Activated CD8-positive, alpha-beta memory T cell treated with anti-CD3 and anti-CD28 coated beads, Interleukin-2, amount 10 ng/mL, durations not matched to agents 7 days and 5 days (primary cell): ENCODE measurements at places on chromosomes 1 and 21. TPM values are rescaled to one million over a fixed set of nuclear protein-coding genes. Genes with fewer than 3 reads are reported as not detected.

TMCC2 gene
- 5.3 TPM for total RNA-seq

TNFRSF4 gene
- total RNA-seq = 72.4 TPM

DCDC2B gene
- not detected for total RNA-seq

CR1L gene
- not detected for total RNA-seq

FAM131C gene
- 0.91 TPM for total RNA-seq

MCOLN2 gene
- 60.6 TPM for total RNA-seq

LRRC7 gene
- total RNA-seq = not detected

HES5 gene
- total RNA-seq = not detected

GRCh38 chr21:38817371-38818324 is 11.9 kb downstream of the ETS2 start:
- no peak overlapping the region for H3K27ac ChIP-seq
- no peak overlapping the region for H3K4me3 ChIP-seq
- H3K27me3 ChIP-seq = no peaks in the 10 kb centered on the region
- H3K36me3 ChIP-seq = peaks cover 89% of the 10 kb centered on the region

DNA sequence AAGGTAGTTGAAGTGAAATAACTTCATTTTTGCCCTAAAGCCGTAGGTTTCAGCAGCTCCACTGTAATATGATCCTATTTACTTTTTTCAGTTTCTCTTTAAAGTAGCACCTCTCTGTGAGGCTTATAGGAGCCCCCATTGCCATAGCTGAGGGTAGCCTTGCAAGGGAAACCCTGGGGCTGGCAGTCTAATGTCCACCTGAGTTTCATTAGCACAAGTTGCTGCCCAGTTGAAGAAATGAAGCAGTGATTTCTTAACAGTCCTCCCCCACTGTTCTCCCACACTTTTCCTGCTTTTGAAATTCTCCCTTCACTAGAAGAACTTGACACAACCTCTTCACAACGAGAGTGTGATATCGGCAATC is 1.5 kb downstream of the HMCN1 start:
- peaks cover 59% of the 10 kb centered on the region for H3K27me3 ChIP-seq
- no peak for DNase-seq
- H3K4me3 ChIP-seq = no peak overlapping the region
- peaks cover 9% of the 10 kb centered on the region for H3K36me3 ChIP-seq
- peaks cover 28% of the 10 kb centered on the region for H3K4me1 ChIP-seq
- no peak overlapping the region for H3K27ac ChIP-seq

DNA sequence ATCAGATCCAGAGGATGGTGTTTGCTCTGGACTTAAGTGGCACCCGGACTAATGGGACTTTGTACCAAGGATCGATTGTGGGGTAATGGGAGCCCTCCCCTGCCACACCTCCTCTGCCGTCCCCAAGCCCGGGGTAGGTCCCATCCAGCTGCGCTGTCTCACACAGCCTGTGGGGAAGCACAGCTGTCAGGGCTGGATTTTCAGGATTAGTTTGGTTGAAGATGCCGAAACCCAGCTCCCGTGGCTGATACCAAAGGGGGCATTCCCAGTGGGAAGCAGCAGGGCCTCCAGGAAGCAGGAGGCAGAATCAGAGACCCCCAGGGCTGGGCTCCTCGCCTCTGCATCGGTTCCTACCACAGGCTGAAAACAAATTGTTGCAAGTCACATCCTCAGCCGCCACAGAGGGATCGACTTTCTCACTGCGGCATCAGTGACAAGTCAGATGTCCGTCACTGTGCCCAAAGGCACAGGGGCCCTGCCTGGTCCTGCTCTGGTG is 59.7 kb downstream of the MATN1 start:
- no peaks in the 10 kb centered on the region for H3K27me3 ChIP-seq
- H3K4me1 ChIP-seq = no peaks in the 10 kb centered on the region
- no peaks in the 10 kb centered on the region for H3K36me3 ChIP-seq
- no peak overlapping the region for H3K27ac ChIP-seq
- DNase-seq = no peak

GRCh38 chr1:104574620-104575019 is 824.9 kb downstream of the AMY1C start:
- H3K27ac ChIP-seq = no peak overlapping the region
- no peak overlapping the region for H3K4me3 ChIP-seq
- H3K4me1 ChIP-seq = no peaks in the 10 kb centered on the region
- DNase-seq = no peak
- no peaks in the 10 kb centered on the region for H3K27me3 ChIP-seq
- no peaks in the 10 kb centered on the region for H3K36me3 ChIP-seq

- H3K4me1 ChIP-seq = peaks cover 9% of the 10 kb centered on the region
- no peaks in the 10 kb centered on the region for H3K36me3 ChIP-seq
- no peak overlapping the region for H3K27ac ChIP-seq
- no peak for DNase-seq
- no peak overlapping the region for H3K4me3 ChIP-seq
- H3K27me3 ChIP-seq = no peaks in the 10 kb centered on the region
Measured at GRCh38 chr1:204703826-204704612, 18.5 kb upstream of the LRRN2 start.

DNA sequence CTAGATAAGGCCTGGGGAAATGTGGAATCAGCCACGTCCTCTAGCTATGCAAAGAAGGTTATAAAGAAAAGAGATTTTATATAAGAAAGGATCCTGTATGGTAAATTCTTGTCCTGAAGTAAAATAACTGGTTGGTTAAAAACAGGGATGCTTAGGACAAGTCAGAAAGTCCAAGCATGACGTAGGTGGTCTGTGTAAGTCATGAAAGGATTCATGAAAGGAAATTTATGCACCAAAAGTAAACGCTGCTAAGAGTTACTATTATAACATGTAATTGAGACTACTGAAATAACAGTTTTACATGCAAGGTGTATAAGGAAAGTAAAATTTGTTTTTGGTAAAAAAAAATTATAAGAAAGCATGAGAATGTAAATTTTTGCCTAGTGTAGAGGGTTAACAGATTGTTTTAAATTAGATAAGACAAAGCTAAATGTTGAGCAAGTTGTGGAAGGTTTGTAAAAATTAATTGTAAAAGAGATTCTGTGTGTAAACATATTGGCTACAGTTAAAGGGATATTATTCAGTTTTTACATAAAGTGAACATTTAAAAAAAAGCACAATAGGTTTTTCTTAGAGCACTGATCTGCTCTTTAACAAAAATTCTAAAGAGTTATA is 43.9 kb downstream of the PIGK start:
- H3K27ac ChIP-seq = no peak overlapping the region
- no peaks in the 10 kb centered on the region for H3K4me1 ChIP-seq
- DNase-seq = no peak
- peaks cover 32% of the 10 kb centered on the region for H3K36me3 ChIP-seq

- H3K4me1 ChIP-seq = no peaks in the 10 kb centered on the region
- no peak overlapping the region for H3K4me3 ChIP-seq
- no peaks in the 10 kb centered on the region for H3K36me3 ChIP-seq
- no peak overlapping the region for H3K27ac ChIP-seq
- peaks cover 12% of the 10 kb centered on the region for H3K27me3 ChIP-seq
- DNase-seq = no peak
Measured at GRCh38 chr1:223331929-223332328, 32.0 kb downstream of the SUSD4 start.

DNA sequence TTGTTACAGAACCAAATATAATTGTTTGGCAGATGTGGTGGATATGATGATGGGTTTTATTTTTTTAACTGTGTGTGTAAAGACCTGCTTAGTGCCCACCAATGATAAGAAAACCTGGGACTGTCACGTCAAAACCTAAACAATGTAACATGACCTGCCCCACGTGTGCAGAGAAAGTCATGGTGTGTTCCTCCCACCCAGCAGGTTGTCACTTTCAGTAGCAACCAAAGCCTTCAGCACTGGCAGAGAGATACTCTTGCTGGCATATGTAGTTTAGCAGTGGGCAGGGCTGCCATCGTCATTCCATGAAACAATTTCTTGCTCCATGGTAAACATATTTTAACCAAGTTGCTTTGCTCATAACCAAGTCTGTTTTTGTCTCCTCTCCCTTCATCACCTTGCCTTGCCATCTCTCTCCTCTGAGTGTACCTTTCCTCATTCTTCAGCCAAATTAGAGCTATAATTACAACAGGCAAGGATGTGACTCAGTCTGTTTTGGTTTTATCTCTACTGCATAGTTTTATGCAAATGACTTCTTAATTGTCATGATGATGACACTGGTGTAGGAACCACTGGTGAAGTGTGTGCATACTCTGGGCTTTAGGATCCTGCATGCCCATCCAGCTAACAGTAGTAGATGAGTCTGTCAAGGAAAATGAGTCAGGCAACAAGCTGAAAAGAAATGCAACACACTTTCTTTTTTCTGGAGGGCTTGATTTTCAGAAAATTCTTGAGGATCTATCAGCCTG is 150.3 kb downstream of the EDEM3 start:
- H3K27me3 ChIP-seq = peaks cover 3% of the 10 kb centered on the region
- no peak for DNase-seq
- no peaks in the 10 kb centered on the region for H3K36me3 ChIP-seq
- H3K27ac ChIP-seq = no peak overlapping the region
- no peak overlapping the region for H3K4me3 ChIP-seq

- H3K27ac ChIP-seq = no peak overlapping the region
- H3K36me3 ChIP-seq = no peaks in the 10 kb centered on the region
- peaks cover 17% of the 10 kb centered on the region for H3K27me3 ChIP-seq
Measured at GRCh38 chr1:110541906-110542395, 23.0 kb upstream of the KCNA10 start.

- peaks cover 47% of the 10 kb centered on the region for H3K27me3 ChIP-seq
- peaks cover 14% of the 10 kb centered on the region for H3K4me1 ChIP-seq
- H3K27ac ChIP-seq = no peak overlapping the region
- no peak overlapping the region for H3K4me3 ChIP-seq
Measured at GRCh38 chr1:25695771-25696311, 79.2 kb downstream of the MAN1C1 start.

- peaks cover 10% of the 10 kb centered on the region for H3K27me3 ChIP-seq
- no peak overlapping the region for H3K4me3 ChIP-seq
- H3K27ac ChIP-seq = no peak overlapping the region
- H3K36me3 ChIP-seq = no peaks in the 10 kb centered on the region
- no peak for DNase-seq
Measured at GRCh38 chr21:17576080-17576835, 36.4 kb downstream of the BTG3 start.

DNA sequence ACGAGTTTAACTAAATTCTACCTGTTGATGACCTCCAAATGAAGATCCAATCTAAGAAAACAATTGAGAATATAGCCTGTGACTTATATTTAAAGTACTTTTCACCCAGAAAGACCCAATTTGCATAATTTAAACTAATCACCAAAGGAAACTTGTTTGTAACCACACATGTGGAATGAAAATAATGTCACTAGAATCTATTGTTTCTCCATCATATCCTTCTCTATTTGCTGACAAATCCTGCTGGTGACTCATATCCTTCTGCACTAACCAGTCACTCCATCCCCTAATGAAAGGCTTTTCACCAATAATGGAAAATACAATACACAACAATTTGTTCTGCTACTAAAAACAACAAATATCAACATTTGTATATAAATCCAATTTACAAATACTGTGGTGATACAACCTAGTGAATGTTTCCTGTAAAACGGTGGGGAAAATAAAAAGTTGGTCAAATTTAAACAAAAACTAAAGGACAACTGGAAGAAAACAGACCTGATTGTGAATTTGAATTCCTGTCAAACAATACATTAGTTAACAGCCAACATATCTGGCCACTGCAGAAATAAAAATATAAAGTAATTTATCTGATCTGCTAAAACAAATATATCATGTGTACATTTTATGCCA is 6.5 kb downstream of the PTP4A2 start:
- DNase-seq = no peak
- peaks cover 66% of the 10 kb centered on the region for H3K36me3 ChIP-seq
- no peaks in the 10 kb centered on the region for H3K27me3 ChIP-seq
- peaks cover 72% of the 10 kb centered on the region for H3K4me1 ChIP-seq
- H3K4me3 ChIP-seq = peak overlapping the region; percentile 99

- DNase-seq = no peak
- H3K27ac ChIP-seq = no peak overlapping the region
- H3K4me3 ChIP-seq = no peak overlapping the region
- H3K4me1 ChIP-seq = no peaks in the 10 kb centered on the region
- H3K27me3 ChIP-seq = no peaks in the 10 kb centered on the region
- no peaks in the 10 kb centered on the region for H3K36me3 ChIP-seq
Measured at GRCh38 chr1:178051071-178051470, 42.8 kb upstream of the RASAL2 start.

DNA sequence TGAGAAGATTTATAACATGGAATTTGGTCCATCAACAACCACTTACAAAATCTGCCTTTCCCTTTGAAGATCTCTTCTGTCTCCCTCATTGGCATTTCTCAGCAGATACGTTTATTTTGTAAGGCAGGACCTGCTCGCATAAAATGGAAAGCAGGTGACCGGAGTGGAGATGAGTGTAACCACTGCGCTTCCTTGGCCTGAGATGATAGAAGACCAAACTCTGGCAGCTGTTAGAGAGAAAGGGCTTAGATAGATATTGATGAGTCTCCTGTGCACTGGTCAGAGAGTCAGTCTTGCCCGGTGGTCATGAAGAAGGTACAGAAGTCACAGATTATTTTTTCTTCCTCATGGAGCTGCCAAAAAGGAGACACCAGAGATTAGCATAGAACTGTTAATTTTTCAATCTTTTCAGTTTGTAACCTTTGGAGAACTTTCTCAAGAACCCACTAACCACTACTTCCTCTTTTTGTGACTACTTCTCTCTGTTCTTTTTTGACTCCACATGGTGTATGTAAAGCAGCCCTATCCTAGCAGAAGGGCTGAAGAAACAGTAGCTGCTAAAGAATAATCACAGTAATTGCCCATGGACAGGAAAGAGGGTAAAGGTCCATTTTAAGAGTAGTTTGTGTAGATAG is 47.6 kb downstream of the FCRL3 start:
- H3K36me3 ChIP-seq = no peaks in the 10 kb centered on the region
- no peak overlapping the region for H3K27ac ChIP-seq
- peaks cover 27% of the 10 kb centered on the region for H3K27me3 ChIP-seq
- peaks cover 5% of the 10 kb centered on the region for H3K4me1 ChIP-seq

GRCh38 chr1:94799206-94799605 is 21.0 kb upstream of the SLC44A3 start:
- no peak overlapping the region for H3K4me3 ChIP-seq
- H3K27ac ChIP-seq = no peak overlapping the region
- DNase-seq = no peak
- peaks cover 2% of the 10 kb centered on the region for H3K36me3 ChIP-seq
- peaks cover 14% of the 10 kb centered on the region for H3K4me1 ChIP-seq
- H3K27me3 ChIP-seq = no peaks in the 10 kb centered on the region

DNA sequence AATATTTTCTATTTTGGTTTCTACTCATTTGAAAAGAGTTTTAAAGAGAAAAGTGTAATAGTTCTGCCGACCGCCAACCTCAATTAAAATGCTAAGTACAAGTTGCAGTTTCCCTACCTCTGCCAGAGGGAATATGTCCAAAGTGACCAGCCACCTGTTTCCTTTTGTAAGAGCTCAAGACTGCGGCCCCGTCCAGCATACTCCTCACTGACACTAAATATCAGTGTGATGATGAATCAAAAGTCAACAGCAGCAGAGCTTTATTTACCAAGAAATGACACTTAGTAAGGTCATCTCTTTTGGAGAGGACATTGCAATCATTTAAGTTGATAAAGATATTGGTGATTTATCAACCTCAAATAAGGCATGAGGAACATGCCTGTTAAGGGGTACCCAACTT is 57.4 kb upstream of the NRIP1 start:
- H3K4me3 ChIP-seq = no peak overlapping the region
- H3K27me3 ChIP-seq = peaks cover 21% of the 10 kb centered on the region
- no peaks in the 10 kb centered on the region for H3K4me1 ChIP-seq
- no peak for DNase-seq
- no peak overlapping the region for H3K27ac ChIP-seq

GRCh38 chr1:228318823-228319241 is 87.8 kb downstream of the TRIM11 start:
- no peak for DNase-seq
- H3K4me3 ChIP-seq = no peak overlapping the region
- no peaks in the 10 kb centered on the region for H3K4me1 ChIP-seq
- H3K27me3 ChIP-seq = no peaks in the 10 kb centered on the region
